ENCODE measurements at places on chromosomes 11 and 22.

DNA sequence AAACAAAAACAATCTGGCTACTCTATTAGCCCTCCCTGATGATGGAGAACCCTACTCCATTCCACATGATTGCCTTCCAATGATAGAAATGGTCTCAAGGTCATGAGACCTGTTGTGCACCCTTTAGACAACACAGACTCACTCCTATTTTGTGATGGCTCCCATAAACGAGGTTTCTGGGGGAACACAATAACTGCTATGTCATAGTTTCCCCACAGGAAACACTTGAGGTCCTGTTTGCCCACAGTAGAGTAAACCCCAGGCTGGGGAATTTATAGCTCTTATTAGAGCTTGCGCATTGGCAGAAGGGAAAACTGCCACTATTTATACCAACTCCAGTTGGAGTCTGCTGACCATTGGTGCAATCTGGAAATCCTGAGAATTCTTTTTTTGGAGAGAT lies 28.7 kb downstream of the MIF start:
- DNase-seq, result no peak

DNA sequence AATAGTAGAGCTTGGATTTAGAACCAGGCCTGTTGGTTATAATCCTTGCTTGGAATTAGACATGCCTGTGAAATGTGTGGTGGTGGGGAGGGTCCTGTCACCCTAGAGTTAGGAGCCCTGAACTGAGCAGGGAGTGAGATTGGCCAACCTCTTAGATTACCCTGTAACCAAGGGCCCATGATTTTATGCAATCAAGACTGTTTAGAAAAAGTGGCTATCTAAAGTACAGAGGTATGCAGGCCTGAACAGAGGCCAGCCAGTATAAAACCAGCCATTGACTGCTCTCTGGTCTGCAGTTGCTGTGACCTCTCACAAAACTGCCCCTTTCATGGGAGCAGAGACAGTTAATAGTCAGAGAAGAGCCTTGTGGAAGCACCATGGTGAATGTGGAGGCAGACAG lies 36.2 kb downstream of the SERPINH1 start:
- no peak for DNase-seq

DNA sequence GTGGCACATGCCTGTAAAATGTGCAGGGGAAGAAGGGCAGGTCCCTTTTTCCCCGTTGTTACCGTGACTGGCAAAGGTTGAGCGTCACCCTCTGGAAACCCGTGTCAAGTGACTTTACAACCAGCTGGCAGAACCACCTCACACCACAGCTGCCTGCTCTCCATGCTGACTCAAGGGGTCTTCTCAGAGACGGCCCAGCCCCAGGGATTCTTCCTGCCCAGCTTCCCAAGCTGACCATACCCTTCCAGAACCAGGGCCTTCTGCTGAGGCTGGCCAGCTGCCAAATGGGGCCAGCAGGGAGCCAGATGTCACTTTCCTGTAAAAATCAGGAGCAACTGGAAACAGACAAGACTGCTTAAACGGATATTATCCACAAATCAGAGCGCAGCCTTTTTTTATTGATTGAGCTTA lies 6.3 kb downstream of the PC start:
- no peak for DNase-seq

DNA sequence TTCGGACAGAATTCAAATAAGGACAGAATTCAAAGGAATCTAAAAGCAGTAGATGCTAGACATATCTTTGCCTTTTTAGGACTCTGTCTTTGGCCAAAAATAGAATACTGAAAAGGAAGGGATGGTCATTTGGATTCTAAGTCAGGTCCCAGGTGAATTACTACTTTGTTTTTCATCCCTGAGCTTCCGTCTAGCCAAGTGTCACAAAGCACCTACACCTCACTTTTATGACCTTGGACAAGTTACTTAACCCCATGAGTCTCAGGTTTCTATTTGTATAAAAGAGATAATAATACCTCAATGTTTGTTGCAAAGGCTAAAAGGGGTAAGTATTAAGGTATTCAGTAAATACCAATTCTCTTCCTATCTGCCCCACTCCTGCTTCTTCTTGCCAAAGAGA lies 7.3 kb downstream of the KIF18A start:
- no peak for DNase-seq

GRCh38 chr11:133794205-133794604 lies 51.1 kb downstream of the SPATA19 start:
- no peak for DNase-seq

GRCh38 chr11:71998649-71999310 lies at the start of gene IL18BP:
Gene IL18BP (plus strand): TSS chr11:71998909. CDS start chr11:71999985, 1,076 bp downstream.
- no peak for DNase-seq

- no peak for DNase-seq
These were observed 605.7 kb downstream of the METTL15 start for GRCh38 chr11:28713850-28714249.

- no peak for DNase-seq
These were observed 28.8 kb downstream of the PLAAT5 start for GRCh38 chr11:63462137-63462536.

- DNase-seq, result peak; percentile 97
These were observed at the start of gene CREBZF for GRCh38 chr11:85664615-85665481. Gene CREBZF (minus strand): TSS chr11:85665129. CDS start chr11:85664875, 254 bp downstream.

DNA sequence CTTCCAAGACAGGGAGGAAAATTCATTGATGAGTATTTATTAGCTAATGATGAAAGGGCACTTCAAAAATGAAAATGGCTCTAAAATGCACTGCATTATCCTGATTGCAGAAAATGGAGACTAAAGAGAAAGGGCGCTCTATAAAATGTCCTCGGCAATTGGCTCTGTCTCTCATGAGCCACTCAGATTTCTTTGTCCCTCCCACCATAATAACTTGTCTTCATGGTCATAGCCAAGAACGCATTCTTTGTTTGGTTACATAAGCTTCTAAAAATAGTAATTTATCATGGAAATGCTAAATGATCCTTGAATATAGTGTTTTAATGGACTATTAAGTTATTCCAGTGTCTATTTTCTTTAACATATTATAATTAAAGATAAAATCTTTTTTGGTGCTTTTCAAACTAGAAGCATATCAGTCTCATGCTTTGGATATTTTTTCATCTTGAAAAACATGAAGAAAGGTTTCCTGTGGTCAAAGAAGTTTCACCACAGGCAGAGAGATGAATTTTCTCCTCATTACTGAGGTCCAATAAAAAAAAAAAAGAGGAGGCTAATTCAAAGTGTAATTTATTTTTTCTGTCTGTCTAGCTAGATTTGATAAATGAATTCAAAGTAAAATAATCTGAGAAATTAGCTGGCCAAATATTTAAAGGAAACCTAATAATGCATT lies 238.1 kb upstream of the BLID start:
- no peak for DNase-seq

- DNase-seq, result no peak
These were observed 109.0 kb downstream of the OSBP2 start for GRCh38 chr22:30803679-30804078.

- DNase-seq, result no peak
These were observed 137.1 kb upstream of the CTSC start for GRCh38 chr11:88474655-88475054.

DNA sequence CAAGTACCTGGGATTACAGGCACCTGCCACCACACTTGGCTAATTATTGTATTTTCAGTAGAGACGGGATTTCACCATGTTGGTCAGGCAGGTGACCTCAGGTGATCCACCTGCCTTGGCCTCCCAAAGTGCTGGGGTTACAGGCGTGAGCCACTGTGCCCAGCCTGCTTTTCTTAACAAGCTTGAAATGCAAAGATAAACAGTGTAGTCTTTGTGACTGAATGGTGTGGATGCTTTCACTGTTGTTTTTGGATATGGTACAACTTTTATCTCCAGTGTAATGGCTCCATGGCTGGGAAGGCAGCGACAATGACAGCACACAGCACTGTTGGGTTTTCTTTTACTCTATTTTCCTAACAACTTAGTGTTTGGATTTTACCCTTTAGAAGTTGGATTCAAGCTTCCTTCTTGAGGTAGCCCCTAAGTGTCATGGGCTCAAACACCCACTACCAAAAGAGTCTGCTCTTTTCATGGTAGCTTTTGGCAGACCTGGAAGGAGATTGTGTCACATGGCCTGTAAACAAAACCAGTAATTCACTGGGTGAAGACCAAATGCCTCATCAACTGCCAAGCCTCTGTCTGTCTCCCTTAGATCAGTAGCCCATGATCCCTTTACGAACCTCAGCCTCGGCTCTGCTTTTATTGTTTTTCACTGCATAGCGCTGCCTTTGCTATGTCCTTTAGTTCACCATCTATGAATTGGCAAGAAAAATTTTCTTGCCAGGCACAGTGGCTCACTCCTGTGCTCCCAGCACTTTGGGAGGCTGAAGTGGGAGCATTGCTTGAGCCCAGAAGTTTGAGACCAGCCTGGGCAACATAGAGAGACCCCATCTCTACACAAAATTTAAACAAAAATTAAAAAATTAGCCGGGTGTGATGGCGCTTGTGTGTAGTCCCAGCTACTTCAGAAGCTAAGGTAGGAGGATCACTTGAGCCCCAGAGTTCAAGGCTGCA lies 6.4 kb downstream of the VPS51 start:
- no peak for DNase-seq

GRCh38 chr22:33314316-33314715 lies 256.1 kb upstream of the SYN3 start:
- DNase-seq, result no peak

GRCh38 chr22:17570851-17571631 lies 7.7 kb downstream of the SLC25A18 start:
- peak; percentile 67 for DNase-seq

DNA sequence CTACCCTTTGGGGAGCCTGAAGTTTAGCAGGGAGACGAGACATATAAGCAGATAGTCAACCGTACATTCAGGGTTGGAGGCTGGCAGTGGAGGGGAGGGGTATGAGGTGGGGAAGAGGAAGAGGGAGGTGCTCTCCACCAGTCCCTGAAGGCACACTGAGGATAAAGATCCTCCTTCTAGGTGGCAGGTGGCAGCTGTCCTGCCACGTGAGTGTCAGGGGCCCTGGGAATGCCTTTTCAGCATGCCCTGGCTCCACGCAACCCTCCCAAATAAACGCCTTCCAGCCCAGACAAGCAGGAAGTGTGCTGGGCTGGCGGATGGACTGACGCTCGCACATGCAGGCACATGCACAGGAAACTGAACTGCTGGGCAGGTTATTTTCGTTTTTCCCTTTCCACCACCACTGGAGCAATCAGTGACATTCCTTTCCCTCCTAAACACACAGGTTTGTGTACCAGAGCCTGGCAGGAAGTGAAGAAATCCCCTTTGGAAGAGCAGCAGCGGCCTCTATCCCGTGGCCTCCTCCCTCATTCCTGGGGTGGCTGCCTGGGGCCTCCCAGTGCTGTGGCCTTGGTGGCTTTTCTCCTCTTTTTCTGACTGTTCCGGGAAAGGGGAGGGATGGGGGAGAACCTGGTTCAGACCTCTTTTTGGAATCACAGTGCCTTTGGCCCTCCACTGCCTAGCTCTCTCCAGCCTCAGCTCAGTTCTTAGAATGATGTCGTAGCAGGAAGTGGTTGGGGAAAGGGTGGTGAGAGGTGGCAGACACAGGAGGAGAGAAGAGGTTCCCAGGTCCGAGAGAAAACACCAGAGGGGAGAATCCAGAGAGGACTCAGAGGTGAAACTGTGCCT lies 157.0 kb upstream of the TIMP3 start:
- DNase-seq, result no peak

Measured in sciatic nerve (tissue), 2 donors.